ENCODE measurements at places on chromosomes 5 and 9. TPM values are rescaled to one million over a fixed set of nuclear protein-coding genes. Genes with fewer than 3 reads are reported as not detected.
A peak's percentile ranks its signal among the peaks of the same experiment; 100 is the strongest.

The WDR31 gene
- polyA plus RNA-seq, result 2.0 TPM

The SPTAN1 gene
- 43.5 TPM for polyA plus RNA-seq

The C9 gene
- polyA plus RNA-seq, result not detected

The CDC20B gene
- not detected for polyA plus RNA-seq

DNA sequence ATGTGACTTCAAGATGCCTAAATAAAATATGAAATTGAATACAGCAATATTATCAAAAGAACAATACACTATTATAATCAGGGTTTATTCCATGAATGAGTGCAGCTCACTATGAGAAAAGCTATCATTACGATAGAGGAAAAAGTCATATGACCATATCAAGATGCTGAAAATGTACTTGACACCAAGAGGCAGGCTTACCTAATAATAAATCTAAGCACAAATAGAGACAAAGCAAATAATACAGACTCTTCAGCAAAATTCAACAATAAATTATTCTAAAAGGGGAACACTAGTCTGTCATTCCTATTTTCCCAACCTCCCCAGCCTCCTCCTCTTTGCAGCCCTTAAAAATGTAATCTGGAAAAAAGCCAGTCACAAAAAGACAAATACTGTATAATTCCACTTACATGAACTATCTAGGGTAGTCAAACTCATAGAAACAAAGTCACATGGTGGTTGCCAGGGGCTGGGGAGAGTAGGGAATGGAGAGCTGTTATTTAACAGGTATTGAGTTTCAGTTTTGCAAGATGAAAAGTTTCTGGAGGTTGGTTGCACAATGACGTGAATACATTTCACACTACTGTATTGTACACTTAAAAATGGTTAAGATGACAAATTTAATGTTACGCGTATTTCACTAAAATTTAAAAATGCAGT lies 148.4 kb downstream of the NFIB start:
- no peaks in the 10 kb centered on the region for H3K27me3 ChIP-seq
- no peak overlapping the region for H3K4me3 ChIP-seq
- no peaks in the 10 kb centered on the region for H3K36me3 ChIP-seq
- H3K4me1 ChIP-seq, result no peaks in the 10 kb centered on the region
- peak overlapping the region; percentile 38 for H3K27ac ChIP-seq

- peak overlapping the region; percentile 77 for H3K4me3 ChIP-seq
- no peak for DNase-seq
- H3K36me3 ChIP-seq, result no peaks in the 10 kb centered on the region
- peak overlapping the region; percentile 95 for H3K27ac ChIP-seq
Observed at GRCh38 chr5:77029376-77029885, 773 bp upstream of the AGGF1 start.

GRCh38 chr5:179196405-179197079 lies 136.4 kb downstream of the ZNF354C start:
- H3K4me1 ChIP-seq, result no peaks in the 10 kb centered on the region
- no peak overlapping the region for H3K27ac ChIP-seq
- H3K4me3 ChIP-seq, result no peak overlapping the region
- no peaks in the 10 kb centered on the region for H3K36me3 ChIP-seq
- no peaks in the 10 kb centered on the region for H3K27me3 ChIP-seq

DNA sequence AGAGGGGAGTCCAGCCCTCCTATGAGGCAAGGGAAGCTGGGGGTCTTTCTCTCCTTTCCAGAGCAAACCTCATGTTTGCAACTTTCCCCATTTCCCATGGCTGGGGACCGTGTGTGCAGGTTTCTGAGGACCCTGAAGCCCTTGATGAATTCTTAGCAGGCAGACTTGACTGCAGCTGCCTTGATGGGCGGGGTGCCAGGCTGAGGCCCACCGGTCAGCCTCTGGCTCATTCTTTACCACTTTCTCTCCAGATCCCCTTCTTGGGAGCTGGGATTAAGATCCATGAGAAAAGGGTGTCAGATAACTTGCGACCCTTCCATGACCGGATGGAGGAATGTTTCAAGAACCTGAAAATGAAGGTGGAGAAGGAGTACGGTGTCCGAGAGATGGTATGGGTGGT lies 30.0 kb upstream of the FOXI1 start:
- H3K4me3 ChIP-seq, result no peak overlapping the region
- H3K36me3 ChIP-seq, result no peaks in the 10 kb centered on the region
- DNase-seq, result no peak
- no peak overlapping the region for H3K27ac ChIP-seq

- H3K4me1 ChIP-seq, result peaks cover 27% of the 10 kb centered on the region
- DNase-seq, result no peak
Observed at GRCh38 chr9:96020792-96021550, 145.5 kb downstream of the ERCC6L2 start.

- H3K4me3 ChIP-seq, result no peak overlapping the region
- no peak for DNase-seq
- no peaks in the 10 kb centered on the region for H3K36me3 ChIP-seq
- peaks cover 42% of the 10 kb centered on the region for H3K4me1 ChIP-seq
- no peak overlapping the region for H3K27ac ChIP-seq
- H3K27me3 ChIP-seq, result no peaks in the 10 kb centered on the region
Observed at GRCh38 chr9:82600536-82601292, 462.2 kb downstream of the RASEF start.

GRCh38 chr9:132825430-132825829 lies 52.7 kb downstream of the AK8 start:
- H3K4me3 ChIP-seq, result no peak overlapping the region
- H3K4me1 ChIP-seq, result no peaks in the 10 kb centered on the region
- no peaks in the 10 kb centered on the region for H3K36me3 ChIP-seq
- H3K27ac ChIP-seq, result no peak overlapping the region
- H3K27me3 ChIP-seq, result no peaks in the 10 kb centered on the region
- peak; percentile 27 for DNase-seq

DNA sequence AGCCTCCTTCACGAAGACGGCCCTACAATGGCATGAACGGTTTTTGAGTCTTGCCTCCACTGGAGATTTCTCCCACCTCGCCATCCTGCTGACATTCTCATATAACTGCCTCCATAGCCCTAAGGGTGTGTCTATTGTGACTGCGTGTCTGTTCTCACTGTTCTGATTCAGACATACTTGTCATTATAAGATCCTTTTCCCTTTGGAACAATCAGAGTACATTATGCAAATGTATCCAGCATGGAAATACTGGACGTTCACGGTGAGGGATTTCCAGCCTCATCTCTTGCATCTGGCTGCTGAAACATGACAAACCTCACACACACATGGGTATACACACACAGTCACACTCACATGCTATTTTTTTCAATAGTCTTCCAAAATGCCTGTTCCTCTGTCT lies 402.1 kb downstream of the DIRAS2 start:
- H3K27ac ChIP-seq, result no peak overlapping the region
- no peak for DNase-seq
- no peaks in the 10 kb centered on the region for H3K4me1 ChIP-seq
- H3K4me3 ChIP-seq, result no peak overlapping the region
- H3K36me3 ChIP-seq, result no peaks in the 10 kb centered on the region

GRCh38 chr5:52771343-52772039 lies 16.2 kb upstream of the ITGA1 start:
- DNase-seq, result no peak
- no peak overlapping the region for H3K27ac ChIP-seq
- H3K4me1 ChIP-seq, result no peaks in the 10 kb centered on the region
- H3K36me3 ChIP-seq, result no peaks in the 10 kb centered on the region

GRCh38 chr5:103234239-103234975 lies 24.2 kb upstream of the MACIR start:
- H3K4me3 ChIP-seq, result no peak overlapping the region
- no peak for DNase-seq
- H3K27ac ChIP-seq, result no peak overlapping the region
- no peaks in the 10 kb centered on the region for H3K4me1 ChIP-seq
- H3K36me3 ChIP-seq, result no peaks in the 10 kb centered on the region

GRCh38 chr5:9233712-9234111 lies 312.2 kb downstream of the SEMA5A start:
- H3K27me3 ChIP-seq, result no peaks in the 10 kb centered on the region
- DNase-seq, result no peak
- H3K4me3 ChIP-seq, result no peak overlapping the region
- no peaks in the 10 kb centered on the region for H3K4me1 ChIP-seq

DNA sequence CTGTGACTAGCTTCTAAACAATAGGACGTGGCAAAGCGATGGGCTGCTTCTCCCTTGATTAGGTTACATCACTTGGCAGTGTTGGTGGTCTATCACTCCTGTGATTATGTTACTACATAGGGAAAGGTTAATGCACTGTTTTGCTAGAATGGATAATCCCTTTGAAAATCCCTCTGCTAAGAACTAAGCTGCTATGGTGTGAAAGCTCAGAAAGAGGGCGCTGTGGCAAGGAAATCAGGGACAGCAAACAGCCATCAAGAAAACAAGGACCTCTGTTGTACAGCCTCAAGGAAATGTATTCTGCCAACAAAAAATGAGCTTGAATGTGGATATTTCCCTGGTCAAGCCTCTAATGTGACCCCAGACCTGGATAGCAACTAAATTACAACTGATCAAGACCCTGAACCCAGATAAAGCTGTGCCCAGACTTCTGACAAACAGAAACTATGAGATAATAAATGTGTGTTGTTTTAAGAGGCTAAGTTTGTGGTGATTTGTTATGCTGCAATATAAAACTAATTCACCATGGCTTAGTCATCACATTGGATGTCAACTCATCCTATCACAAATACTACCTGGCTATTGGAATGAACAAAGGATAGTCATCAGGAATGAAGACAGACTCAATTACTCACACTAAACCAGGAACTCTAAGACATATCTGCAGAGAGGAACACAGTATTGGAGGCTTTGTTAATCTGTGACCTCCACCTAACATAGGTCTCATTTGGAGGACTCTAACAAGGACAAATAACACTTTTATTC lies 1215.9 kb downstream of the EFNA5 start:
- DNase-seq, result no peak
- no peaks in the 10 kb centered on the region for H3K27me3 ChIP-seq
- H3K4me3 ChIP-seq, result no peak overlapping the region
- no peaks in the 10 kb centered on the region for H3K36me3 ChIP-seq
- H3K4me1 ChIP-seq, result no peaks in the 10 kb centered on the region
- no peak overlapping the region for H3K27ac ChIP-seq

DNA sequence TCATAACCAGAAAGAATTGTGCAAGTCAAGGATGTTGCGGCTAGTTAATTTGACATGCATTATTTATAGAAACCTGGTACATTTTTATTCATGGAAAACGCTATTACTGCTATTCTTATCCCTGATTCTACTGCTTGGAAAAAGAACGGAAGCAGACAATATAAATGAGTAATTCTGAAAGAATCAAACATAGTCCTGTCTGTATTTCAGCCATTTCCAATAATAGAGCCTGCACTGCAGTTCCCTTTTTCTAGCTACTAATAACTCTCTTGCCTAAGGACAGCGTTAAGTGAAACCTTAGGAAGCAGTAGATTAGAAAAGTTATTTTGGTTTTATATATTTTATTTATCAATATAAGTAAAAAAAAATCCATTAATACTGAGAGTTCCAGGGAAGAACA lies 414.9 kb downstream of the CYLC2 start:
- H3K27ac ChIP-seq, result no peak overlapping the region
- DNase-seq, result no peak
- no peaks in the 10 kb centered on the region for H3K36me3 ChIP-seq

DNA sequence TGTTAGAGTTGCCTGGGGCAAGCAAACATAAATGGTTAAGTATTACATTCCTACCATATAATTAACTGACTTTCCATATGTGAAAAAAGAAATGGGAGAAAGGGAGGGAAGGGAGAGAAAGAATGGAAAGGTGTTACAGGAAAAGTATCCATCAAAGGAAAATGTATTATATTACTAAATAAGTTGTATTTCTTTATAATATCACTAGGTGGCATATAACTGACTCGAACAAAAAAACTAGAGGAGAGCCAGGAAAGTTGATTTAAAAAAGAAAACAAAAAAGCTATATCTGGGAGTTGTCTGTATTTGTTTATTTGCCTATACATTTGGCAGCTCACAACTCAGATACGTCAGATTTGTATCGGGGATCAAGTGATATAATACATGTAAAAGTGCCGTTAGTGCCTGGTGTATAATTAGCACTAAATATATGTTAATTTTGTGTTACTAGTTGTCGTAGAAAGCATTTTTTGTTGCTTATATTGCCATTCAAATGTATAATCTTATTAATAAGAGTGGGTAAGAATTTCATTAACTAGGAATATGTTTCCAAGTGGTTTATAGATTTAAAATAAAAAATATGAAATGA lies 59.6 kb upstream of the ADAMTS19 start:
- no peak overlapping the region for H3K4me3 ChIP-seq
- no peaks in the 10 kb centered on the region for H3K27me3 ChIP-seq
- no peaks in the 10 kb centered on the region for H3K4me1 ChIP-seq
